A549 treated with ZK216348 at 1 μM for 4 hours (cell line): ENCODE measurements at places on chromosomes 2 and 18. TPM values are rescaled to one million over a fixed set of nuclear protein-coding genes. Genes with fewer than 3 reads are reported as not detected.

The ZNF532 gene
- 17.5 to 26.4 TPM (median 22.4 TPM) in 5 replicates for total RNA-seq

The ACADL gene
- total RNA-seq = 0.11 to 0.24 TPM in 2 of 5 replicates, not detected in the others

The SP140 gene
- 0.22 to 0.39 TPM in 2 of 5 replicates, not detected in the others for total RNA-seq

The DSG4 gene
- not detected in 5 replicates for total RNA-seq

The MITD1 gene
- 22.9 to 36.0 TPM (median 23.5 TPM) in 5 replicates for total RNA-seq

The MEX3C gene
- 14.9 to 22.1 TPM (median 20.6 TPM) in 5 replicates for total RNA-seq

The NAT8 gene
- not detected in 5 replicates for total RNA-seq

The KCNE4 gene
- total RNA-seq = 0.53 to 0.92 TPM (median 0.70 TPM) in 5 replicates

The SF3B1 gene
- total RNA-seq = 110 to 162 TPM (median 122 TPM) in 5 replicates

The ERFE gene
- total RNA-seq = 6.0 to 9.9 TPM (median 9.1 TPM) in 5 replicates

The LRP2 gene
- 0.01 TPM in 1 of 5 replicates, not detected in the others for total RNA-seq

The SCYGR8 gene
- not detected in 5 replicates for total RNA-seq

The GKN2 gene
- 2.7 to 6.0 TPM (median 3.7 TPM) in 5 replicates for total RNA-seq

The RESP18 gene
- total RNA-seq = not detected in 5 replicates

The ASB18 gene
- not detected in 5 replicates for total RNA-seq

The RAB6C gene
- not detected in 5 replicates for total RNA-seq

The RHOB gene
- 170 to 364 TPM (median 318 TPM) in 5 replicates for total RNA-seq

The NCKAP5 gene
- total RNA-seq = 0.79 to 1.4 TPM (median 1.1 TPM) in 5 replicates
